NCI-H2081 treated with DMSO at 0.1 percent for 48 hours (cell line): ENCODE measurements at places on chromosomes 13 and 19.

DNA sequence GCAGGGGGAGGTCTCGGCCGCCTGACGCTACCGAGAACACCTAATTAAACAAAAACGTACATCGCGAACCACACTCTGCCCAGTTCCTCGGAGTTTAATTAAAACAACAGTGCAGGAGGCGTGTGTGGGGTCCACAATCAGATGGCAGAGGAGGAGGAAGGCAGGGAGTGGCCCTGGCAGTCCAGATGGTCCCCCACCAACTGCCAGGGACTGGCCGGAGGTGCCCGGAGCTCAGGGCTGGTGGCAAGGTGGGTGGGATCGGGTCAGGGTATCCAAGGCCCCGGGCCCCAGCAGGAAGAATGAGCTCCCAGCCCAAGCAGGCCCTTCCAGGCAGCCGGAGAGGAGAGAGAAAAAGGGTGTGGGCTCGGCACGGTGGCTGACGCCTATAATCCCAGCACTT is 71.3 kb downstream of the PTPRS start:
- no peak for DNase-seq

- no peak for DNase-seq
Measured at GRCh38 chr13:42751693-42752092, 29.7 kb upstream of the FAM216B start.

DNA sequence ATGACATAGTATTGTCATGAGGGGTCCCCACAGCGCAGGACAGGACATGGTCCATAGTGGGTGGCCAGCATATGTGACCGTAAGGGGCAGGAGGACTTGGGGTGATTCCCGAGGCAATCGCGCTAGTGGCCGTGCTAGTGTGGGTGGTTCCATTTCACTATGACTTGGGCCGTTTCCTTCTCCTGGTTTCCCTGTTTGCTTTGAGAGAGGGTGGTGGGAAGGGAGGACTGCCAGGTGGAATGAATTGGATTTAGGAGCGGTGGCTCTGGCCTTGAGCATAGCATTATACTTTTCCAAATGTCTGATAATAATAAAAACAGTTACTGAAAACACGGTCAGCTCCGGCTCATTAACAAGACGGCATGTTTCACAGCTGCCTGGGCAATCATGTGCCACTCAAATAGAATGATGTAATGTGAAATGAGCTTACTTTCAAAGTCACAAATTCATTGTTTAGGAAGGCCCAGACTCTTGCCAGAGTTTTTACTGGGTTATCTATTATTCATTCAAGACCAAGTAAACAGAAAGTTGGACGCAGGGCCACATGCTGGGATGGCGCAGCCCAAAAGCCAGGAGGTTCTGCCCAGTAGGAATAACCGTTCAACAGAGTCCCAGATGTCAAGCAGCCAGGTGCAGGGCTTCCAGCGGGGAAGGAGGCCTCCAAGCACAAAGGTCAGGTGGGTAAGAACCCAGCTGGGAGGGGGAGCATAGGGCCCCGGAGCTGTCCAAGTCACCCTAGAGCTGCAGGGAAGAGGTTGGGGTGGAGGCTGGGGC is 19.6 kb upstream of the SLC15A1 start:
- no peak for DNase-seq

- no peak for DNase-seq
Measured at GRCh38 chr13:48892053-48892687, 83.5 kb upstream of the FNDC3A start.

DNA sequence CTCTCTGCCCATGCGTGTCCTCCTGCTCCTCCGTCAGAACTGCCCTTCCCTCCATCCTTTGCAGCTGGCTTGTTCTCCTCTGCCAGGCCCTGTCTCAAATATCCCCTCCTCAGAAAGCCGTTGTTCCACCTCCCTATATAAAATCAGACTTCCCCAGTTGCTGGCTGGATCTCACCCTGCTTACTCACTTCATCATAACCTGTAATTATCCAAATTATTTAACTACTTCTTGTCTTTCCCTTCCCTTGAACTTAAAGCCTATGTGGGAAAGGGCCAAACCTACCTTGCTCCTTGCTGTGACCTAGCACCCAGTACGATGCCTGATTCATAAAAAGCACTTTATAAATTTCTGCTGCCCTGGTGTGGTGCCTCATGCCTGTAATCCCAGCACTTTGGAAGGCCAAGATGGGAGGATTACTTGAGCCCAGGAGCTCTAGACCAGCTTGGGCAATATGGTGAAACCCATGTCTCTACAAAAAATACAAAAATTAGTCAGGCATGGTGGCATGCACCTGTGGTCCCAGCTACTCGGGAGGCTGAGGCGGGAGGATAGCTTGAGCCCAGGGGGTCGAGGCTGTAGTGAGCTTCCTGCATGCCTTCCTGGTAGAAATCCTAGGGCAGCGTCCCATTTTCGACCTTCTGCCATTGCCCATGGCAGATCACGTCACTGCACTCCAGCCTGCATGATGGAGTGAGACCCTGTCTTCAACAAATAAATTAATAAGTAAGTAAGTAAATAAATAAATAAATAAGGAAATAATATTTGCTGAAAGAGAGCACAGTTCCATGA is 39.5 kb upstream of the ZNF536 start:
- DNase-seq = no peak

- no peak for DNase-seq
Measured at GRCh38 chr13:101698400-101698799, 245.9 kb downstream of the ITGBL1 start.

DNA sequence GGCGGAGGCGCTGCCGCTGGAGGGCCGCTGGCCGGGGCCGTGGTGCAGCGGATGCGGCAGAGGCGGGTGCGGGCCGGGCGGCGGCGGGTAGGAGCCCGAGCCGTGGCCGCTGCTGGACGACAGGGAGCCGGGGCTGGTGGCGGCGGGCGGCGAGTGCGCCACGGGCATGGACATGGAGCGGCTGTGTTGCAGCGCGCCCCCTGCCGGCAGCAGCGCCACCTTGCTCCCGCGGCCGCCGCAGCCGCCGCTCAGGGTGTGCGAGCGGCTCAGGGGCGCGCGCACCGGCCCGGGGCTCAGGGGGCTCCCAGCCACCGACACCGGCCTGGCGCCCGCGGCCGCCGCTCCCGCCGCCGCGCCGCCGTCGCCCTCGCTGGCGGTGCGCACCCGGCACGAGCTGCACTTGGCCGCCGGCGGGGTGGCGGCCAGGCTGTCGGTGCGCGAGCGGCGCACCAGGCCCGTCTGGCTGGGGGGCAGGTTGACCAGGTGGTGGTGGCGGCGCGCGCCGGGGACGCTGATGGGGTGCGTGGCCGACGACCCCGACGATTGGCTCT is 1.7 kb downstream of the IRS2 start:
- no peak for DNase-seq

GRCh38 chr13:32878163-32878562 is 138.1 kb upstream of the KL start:
- DNase-seq = no peak

GRCh38 chr13:23856008-23856750 is 33.0 kb downstream of the MIPEP start:
- DNase-seq = no peak

DNA sequence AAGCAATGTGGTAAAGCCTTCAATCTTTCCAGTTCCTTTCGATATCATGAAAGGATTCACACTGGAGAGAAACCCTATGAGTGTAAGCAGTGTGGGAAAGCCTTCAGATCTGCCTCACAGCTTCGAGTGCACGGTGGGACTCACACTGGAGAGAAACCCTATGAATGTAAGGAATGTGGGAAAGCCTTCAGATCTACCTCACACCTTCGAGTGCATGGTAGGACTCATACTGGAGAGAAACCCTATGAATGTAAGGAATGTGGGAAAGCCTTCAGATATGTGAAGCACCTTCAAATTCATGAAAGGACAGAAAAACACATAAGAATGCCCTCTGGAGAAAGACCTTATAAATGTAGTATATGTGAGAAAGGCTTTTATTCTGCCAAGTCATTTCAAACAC is 15.6 kb upstream of the ZNF763 start:
- DNase-seq = no peak

- no peak for DNase-seq
Measured at GRCh38 chr19:14395710-14396336, 14.6 kb downstream of the ADGRE5 start.

- no peak for DNase-seq
Measured at GRCh38 chr13:92265408-92265807, 867.0 kb downstream of the GPC5 start.

GRCh38 chr13:37163641-37164265 is 58.3 kb upstream of the CSNK1A1L start:
- no peak for DNase-seq

DNA sequence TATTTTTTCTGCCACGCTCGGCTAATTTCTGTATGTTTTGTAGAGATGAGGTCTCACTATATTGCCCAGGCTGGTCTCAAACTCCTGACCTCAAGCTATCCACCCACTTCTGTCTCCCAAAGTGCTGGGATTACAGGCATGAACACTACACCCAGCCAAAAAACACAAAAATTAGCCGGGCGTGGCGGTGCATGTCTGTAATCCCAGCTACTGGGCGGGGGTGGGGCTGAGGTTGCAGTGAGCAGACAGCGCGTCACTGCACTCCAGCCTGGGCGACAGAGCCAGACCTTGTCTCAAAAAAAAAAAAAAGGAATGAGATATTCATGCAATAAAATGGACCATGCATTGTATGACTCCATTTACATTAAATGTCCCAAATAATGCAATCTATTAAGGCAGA is 32.2 kb downstream of the VASP start:
- no peak for DNase-seq

- DNase-seq = no peak
Measured at GRCh38 chr13:75666646-75667351, 30.7 kb downstream of the LMO7 start.

DNA sequence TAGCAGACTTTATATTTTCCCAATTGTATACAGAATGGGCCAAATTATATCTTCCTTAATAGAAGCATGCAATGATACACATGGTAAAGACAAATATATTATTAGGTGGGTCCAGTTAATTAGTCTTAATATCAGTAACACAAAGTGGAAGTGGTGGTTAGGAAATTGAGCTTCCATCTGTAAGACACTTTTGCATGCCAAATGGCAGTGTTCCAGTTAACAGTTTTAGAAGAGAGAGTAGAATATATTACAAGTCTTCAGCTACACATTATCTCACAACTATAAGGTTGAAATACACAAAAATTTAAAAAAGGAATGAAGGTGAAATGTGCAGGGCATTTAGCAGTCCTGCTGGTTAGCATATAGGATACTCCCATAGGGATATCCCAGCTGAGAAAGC is 536.5 kb downstream of the PCDH9 start:
- DNase-seq = no peak

- no peak for DNase-seq
Measured at GRCh38 chr19:13163609-13164342, 13.6 kb downstream of the IER2 start.

DNA sequence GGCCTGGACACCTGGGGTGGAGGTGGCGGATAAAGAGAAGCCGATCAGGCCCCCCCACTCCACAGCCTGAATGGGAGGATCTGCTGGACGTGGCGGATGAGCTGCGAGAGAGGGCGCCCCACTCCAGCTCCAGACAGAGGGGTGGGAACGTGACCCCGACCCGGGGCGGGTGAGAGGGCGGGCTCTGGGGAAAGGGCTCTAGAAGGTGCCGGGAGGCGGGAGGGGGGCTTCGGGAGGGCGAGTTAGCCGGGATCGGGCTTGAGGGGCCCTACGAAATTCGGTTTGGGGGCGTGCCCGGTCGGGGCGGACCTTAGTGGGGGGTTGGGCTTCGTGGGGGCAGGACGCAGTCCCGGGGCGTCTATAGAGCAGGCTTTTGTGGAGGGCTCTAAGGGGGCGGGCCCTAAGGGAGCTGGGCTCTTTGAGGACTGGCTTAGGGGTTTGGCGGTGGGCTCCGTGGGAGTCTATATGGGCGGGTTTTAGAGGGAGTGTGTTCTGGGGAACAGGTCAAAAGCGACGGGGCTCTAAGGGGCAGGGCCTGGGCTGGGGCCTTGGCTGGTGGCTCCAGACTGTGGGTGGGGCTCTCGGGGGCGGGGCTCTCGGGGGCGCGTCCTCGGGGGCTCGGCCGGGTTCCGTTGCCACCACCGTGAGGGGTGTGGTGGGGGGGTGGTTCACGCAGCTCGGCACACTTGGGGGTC is 4.1 kb upstream of the NANOS3 start:
- DNase-seq = no peak

DNA sequence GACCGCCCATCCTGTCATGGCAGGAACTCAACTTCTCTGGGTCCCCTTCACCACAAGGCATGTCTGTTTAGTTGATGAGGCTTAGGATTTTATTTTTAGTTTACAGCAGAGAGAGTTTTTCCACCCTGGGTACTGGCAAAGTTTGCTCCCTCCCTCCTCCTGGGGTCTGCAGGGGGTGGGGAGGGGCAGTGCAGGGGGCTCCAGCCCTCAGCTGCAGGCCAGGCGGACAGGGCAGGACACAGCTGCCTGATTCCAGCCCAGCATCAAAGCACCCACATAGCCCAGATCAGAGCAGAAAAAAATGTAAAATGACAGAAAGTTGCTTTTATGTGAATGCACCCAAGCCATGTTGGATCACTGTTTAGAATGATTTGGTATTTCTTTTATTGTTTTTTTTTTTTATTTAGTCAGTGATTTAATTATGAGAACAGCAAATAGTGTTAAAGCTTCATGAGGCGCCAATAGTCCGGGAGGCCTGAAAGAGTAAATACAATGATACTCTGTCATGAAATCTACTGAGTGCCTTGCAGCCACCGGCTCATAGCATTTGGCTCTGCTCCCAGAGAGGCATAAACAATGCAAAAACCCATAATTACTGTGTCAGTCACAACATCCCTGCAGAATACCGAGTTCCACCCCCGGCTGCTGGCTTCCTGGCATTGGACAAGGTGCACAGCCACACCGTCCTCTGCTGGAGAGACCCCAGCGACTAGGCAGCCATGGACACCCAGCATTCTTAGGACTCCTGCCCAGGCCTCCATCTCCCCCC is 923.5 kb downstream of the UQCRFS1 start:
- DNase-seq = no peak

DNA sequence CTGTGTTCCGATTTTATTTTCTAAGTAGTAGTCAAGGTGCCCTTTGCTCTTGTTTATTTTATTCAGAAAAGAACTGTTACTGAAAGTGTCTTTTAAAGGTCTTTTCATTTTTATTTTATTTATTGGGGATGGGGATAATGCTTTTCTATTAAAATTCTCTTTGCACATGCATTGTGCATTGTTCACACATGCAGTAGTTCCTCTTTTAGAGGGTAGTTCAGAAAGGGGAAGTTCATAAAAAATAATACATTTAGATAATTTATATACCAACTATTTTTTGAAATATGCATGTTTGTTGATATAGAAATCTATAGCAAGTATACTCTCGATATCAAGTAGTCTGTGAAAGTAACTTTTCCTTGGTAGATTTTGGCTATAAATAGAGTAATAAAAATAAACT is 3.5 kb downstream of the GPC5 start:
- DNase-seq = no peak

DNA sequence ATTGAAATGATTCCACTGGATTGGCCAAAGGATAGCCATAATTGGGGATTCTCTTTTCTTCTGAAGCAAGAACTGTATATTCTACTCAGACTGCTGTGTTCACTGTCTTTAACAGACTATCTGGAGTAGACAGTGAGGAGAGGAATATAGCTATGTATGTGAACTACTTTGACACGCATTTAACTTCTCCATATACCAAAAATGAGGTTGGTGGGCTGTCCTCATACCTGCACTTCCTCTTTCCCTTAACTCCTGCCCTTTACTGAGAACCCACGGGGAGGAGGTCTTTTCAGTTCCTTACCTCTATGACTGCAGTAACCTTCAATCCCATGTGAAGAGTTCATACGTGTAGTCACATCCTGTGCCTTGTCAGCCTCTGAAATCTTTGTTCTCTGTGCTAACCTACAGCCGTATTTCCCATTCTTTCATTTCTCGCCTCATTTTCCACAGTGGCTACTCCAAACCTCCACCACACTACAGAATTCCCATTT is 305.8 kb downstream of the MTUS2 start:
- no peak for DNase-seq
